ENCODE measurements at places on chromosomes 5 and 9.

DNA sequence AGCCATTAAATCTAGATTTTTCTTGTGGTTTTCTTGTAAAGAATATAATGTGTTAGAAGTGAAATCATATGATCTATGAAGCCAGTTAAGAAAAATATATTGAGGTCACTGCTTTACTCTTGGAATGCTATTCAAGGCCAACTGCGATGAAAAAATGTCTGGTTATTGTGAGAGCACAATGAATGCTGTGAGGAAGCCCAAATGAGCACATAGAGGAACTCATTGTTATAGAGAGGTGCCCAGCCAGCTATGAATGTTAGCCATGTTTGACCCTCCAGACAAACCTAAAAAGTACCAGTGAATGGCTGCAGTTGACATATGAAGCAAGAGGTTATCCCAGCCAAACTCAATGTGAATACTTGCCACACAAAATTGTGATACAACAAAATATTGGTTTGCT is 359.8 kb upstream of the FAM174A start:
- no peak for DNase-seq

DNA sequence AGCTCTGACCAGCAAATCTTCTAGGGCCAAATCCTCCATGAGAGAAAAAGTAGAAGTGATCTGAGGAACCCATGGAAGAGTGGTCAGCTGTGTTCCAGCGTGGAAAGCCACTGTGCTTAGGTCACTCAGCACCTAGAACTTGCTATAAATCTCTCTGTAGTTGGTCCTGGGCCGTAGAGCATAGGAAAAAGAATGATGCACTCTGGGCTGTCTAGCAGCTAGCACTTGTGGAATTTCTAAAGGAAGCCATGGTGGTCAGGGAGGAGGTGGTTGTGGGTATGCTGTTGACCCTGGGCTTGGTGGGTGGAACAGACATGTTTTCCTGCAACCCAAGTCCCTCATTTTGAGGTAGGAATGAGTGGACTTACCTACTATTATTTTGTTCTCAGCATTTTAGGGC is 48.1 kb downstream of the GGTA1 start:
- DNase-seq, result no peak

DNA sequence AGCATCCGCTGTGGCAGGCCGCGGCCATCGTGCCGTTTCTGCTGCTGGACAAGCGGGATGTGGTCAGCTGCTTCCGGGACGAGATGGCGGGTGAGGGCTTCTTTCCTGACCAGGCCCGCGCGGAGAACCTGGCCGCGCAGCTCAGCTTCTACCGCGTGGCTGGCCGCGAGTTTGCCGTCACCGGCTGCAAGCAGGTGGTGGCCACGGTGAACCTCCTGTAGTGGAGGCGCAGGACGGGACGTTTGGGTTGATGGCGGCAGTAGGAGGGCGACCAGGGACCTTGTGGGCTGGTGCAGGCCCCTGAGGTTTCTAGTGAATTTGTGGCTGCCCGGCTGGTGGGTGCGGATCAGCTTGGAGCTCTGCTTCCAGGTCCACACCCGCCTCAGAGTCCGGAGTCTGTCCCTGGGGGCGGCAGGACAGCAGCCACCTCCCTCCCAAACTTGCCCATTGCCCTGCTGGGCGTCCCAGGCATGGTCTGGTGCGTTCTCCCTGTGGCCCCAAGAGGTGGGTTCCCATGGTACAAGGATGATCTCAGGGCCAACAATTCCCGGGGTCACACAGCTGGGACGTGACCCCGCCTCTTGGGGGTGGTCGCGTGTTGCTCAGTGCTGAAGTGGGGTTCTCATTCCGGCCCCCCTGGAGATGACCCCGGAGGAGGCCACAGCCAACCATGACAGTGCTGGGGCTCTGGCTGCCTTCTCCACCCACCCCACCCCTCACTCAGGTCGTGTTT is 2.4 kb downstream of the TOR4A start:
- DNase-seq, result no peak

- DNase-seq, result no peak
Observed at GRCh38 chr5:174514325-174514724, 210.1 kb upstream of the MSX2 start.

- DNase-seq, result peak; percentile 57
Observed at GRCh38 chr5:135032999-135033861, 798 bp downstream of the PITX1 start.

GRCh38 chr5:128349044-128349858 is 188.8 kb downstream of the FBN2 start:
- no peak for DNase-seq

- no peak for DNase-seq
Observed at GRCh38 chr5:151233616-151234085, 9.8 kb upstream of the CCDC69 start.

- DNase-seq, result no peak
Observed at GRCh38 chr5:133265257-133265656, 213.4 kb downstream of the HSPA4 start.

DNA sequence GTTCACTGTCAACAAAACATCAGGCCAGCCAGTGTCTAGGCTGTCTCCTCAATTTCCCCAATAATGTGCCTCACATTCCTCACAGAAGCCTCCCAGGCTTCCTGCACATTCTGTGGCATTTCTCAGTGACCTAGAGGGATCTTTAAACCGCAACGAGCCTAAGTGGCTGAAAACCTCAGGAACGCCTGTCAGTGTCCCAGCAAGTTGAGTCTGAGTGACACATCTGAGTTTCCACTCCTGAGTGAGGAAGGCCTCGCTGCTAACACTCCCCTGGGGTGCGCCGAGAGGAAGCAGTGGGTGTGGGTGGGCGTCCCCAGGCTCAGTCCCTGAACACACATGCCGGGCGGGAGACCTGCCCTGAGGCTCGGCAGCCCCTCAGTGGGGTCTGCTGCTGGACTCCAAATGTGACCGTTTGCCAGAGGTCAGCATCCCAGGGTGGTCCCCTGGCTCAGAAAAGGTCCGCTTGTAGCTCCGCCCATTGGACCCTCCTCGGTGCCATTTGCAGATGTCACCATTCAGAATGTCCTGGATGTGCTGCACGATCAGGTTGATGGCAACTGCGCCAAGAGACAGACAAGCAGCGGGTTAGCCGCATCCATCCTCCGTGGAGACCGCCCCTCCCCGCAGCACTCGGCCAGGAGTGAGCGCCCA is 6.3 kb downstream of the UCK1 start:
- no peak for DNase-seq

- peak; percentile 38 for DNase-seq
Observed at GRCh38 chr9:87714819-87715218, 11.1 kb upstream of the CTSL start.

DNA sequence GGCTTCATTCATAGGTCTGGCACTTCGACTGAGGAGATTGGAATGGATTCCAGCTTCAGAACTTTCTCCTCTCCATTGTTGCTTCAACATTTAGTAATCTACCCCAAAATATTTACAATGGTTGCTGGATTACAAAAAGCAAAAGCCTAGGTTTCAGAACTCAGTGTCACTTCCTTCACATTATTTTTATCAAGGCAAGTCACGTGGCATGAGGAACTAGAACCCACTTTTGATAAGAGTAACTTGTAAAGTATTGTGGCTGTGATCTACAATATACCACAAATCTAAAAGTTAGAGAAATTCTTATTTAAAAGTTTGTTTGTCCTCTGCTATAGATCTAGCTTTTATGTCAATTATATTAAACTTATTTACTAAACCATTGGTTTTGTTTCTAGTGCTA is 39.7 kb upstream of the ANKDD1B start:
- DNase-seq, result no peak

GRCh38 chr5:147169399-147169798 is 65.4 kb upstream of the STK32A start:
- no peak for DNase-seq

DNA sequence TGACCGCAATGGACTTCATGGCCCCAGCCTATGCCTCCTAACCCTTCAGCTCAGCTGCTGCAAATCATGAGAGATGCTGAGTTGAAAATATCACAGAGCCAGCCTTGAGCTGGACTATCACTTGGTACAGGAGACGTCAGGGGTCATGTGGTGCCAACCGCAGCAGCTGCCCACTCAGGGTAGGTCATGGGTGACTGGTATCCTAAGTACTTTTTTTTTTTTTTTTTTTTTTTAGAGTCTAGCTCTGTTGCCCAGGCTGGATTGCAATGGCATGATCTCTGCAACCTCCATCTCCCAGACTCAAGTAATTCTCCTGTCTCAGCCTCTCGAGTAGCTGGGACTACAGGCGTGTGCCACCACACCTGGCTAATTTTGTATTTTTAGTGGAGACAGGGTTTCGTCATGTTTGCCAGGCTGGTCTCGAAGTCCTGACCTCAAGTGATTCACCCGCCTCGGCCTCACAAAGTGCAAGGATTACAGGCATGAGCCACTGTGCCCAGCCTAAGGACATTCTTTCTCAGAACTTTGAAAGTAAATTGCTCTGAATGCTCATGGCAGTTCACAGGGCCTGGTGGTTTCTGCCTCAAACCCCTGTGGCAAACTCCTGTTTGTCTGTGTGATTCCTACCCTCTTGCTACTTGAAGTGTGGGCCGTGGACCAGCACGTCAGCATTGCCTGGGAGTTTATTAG is 21.3 kb downstream of the WWC1 start:
- DNase-seq, result no peak

GRCh38 chr9:74663439-74663838 is 166.3 kb downstream of the RORB start:
- no peak for DNase-seq

- DNase-seq, result no peak
Observed at GRCh38 chr9:93123561-93124283, 10.3 kb downstream of the NINJ1 start.

DNA sequence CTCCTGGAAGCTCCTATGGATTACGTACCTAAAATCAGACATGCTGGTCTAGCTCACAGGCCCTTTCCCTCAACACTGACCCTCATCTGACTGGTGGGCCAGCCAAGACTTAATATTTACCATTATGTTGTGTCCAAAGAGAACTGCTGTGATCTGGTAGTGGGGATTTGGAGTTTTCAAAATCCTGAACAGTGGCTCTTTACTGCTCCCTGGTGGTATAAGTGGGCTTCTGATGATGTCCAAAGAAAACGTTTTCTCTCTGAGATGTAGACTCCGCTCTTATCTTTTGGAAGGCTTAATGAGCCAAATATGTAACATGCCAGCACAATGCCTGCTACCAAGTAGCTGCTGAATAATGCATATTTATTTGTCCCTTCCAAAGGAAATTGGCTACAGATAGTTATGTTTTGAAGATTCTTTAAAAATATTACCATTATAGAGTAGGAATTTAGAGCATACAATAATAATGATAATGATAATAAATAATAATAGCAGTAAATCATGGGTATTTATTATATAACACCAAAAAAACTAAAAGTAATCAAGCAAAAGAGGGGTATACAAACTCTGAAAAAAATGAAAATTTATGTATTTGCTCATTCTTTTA is 406.6 kb upstream of the TNC start:
- peak; percentile 46 for DNase-seq

DNA sequence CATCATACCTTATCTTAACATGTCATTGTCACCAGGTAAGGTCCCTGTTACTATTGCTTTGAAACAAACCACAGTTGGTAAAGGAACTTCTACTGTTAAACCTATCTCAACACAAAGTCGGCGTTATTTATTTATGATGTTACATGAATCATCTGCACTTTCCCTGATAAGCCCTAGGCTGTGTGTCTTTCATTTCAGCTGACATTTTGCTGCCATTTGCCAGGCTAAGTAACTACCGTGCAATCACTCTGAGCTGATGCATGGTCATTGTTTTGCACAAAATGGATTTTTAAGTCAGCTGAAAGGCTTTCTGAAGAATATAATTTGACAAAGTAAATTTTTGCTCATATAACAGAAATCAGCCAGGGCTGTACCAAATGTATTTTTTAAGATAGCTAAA is 546.5 kb downstream of the ZNF608 start:
- DNase-seq, result no peak

DNA sequence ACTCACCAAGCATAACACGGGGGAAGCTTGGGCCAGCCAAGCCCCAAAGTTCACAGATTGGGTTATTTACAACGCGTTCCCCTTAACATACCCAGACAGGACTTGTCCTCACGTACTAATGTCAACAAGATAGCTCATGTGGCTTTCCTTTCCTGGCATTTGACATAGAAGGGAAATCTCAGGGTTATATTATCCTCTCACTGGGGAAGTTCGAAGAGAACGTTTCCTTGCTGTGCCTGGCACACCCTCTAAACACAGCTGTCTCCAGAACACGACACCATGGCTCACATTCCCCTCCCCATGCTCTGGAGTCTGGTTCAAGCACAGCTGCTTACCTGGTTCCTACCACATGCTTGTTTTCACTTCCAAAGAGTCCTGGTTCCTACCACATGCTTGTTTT is 46.8 kb upstream of the OTULINL start:
- no peak for DNase-seq

GRCh38 chr9:78871452-78872331 is 574.8 kb downstream of the PSAT1 start:
- DNase-seq, result no peak

- no peak for DNase-seq
Observed at GRCh38 chr5:177997319-177997670, 1.3 kb upstream of the PROP1 start.

DNA sequence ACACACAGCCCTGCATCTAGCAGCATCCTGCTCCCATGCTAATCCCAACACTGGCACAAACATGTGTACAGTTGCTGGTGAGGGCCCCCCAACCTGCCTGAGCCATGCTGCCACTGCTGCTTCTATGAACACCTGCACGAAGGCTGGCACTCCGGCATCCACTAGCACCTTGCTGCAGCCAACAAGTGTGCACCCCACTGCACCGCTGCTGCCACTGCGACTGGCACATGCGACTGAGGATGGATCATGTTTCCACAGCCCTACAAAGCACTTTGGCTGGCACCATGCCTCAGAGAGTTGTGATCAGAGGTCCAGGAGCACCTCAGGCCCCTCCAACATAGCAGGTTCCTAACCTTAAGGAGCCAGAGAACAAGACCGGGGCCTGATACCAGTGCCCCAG is 7.8 kb upstream of the PDCD1LG2 start:
- DNase-seq, result no peak

GRCh38 chr9:114539701-114540380 is 34.6 kb upstream of the WHRN start:
- no peak for DNase-seq

GRCh38 chr9:120289098-120289497 is 290.9 kb downstream of the CDK5RAP2 start:
- DNase-seq, result no peak

DNA sequence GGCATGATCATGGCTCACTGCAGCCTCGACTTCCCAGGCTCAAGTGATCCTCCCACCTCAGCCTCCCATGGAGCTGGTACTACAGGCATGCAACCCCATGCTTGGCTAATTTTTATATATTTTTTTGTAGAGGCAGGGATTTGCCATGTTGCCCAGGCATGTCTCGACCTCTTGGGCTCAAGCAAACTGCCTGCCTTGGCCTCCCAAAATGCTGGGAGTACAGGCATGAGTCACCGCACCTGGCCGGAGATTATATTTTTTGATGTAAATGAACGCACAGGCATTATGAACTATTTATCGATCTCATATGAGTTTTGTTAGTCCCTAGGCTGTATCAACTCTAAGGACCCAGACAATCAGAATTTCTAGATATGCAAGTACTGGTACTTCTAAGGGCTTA is 25.5 kb upstream of the CEP120 start:
- no peak for DNase-seq

DNA sequence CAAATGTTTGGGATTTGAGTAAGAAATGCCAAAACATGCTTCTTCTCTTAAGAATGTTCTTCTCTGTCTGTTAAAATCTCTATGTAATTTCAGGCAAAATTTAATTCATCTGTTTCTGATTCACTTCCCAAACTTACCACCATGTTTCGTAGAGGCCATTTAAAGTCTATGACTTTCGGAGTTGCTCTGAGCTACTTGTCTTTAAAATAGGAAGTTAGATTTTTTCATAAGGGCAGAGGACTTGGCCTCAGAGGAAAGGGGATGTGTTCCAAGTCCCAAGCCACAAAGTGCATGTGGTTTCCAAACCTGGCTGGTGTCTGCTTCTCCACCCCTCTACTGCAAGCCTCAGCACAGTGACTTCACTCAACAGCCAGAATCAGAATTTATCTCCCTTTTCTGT is 111.3 kb upstream of the ADRA1B start:
- peak; percentile 90 for DNase-seq

Data from KBM-7 (cell line).